ENCODE measurements at places on chromosomes 11 and 22.

DNA sequence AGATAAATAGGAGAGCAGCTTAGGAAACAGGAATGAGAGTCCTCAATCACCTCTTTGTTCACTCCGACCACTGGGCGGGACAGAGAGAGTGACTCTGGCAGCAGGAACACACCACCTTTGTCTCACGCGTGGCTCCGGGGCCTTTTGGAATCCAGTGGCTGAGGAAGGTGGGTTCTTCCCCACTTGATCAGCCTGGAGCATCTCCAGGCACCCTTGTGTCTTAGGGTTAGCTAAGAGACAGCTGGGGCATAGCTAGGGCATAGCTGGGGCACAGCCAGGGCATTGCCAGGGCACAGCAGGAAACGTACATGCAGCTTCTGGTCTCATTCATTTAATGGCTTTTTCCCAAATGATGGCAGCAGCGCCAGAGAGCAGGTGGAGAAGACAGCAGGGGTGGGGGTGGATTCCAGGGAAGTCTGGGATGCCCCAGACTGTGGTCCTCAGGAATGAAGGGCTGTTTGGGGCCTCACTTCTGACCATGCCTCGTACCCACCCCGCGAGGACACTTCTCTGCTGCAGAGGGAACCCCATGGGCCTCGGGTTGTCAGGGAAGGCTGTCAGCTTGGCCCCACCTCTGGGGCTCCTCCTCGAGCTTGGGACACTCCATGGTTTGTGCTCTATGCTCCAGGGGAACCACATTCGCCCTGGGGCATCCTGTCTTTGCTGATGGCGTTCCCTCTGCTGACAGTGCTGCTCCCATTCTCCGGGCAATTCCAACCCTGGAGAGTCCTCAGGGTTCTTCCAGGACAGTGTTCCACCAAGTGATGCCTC, 30.4 kb upstream of the SHANK2 start:
- peak overlapping the region; percentile 81 for H3K27ac ChIP-seq
- no peaks in the 10 kb centered on the region for H3K27me3 ChIP-seq
- no peaks in the 10 kb centered on the region for H3K36me3 ChIP-seq
- no peak overlapping the region for H3K4me3 ChIP-seq

DNA sequence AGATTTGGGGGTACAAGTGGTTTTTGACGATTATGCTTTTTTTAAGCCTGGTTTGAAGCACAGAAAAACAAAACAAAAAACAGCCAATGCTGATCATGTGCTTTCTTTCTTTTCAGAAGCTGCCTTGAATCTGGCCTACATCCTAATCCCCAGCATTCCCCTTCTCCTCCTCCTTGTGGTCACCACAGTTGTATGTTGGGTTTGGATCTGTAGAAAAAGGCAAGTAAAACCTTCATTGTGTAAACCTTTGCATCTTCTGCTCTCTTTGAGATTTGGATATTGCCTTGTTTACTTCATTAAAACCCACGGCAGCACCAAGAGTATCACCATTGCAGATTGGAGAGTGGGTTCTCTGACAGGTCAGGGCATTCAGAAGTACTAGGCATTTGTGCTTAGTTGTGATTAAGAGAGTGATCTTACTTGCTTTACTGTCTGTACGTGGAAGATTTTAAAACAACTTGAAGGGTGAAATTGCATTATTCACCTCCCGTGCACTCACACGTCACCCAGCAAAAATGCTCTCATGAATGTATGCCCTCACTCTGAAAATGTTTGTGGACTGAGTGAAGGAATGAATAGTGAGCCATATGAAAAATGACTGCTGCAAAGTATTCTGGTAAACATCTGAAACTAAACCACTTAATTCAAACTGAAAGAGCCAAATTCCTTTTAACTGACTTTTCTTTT, 17.0 kb downstream of the LAYN start:
- no peak overlapping the region for H3K4me3 ChIP-seq
- H3K36me3 ChIP-seq: no peaks in the 10 kb centered on the region
- peaks cover 3% of the 10 kb centered on the region for H3K4me1 ChIP-seq
- no peak overlapping the region for H3K27ac ChIP-seq
- no peaks in the 10 kb centered on the region for H3K27me3 ChIP-seq

- H3K27ac ChIP-seq: no peak overlapping the region
- no peaks in the 10 kb centered on the region for H3K36me3 ChIP-seq
- H3K4me1 ChIP-seq: no peaks in the 10 kb centered on the region
- no peaks in the 10 kb centered on the region for H3K27me3 ChIP-seq
- H3K4me3 ChIP-seq: no peak overlapping the region
Measured at GRCh38 chr11:94652735-94653284, 85.6 kb downstream of the PIWIL4 start.

DNA sequence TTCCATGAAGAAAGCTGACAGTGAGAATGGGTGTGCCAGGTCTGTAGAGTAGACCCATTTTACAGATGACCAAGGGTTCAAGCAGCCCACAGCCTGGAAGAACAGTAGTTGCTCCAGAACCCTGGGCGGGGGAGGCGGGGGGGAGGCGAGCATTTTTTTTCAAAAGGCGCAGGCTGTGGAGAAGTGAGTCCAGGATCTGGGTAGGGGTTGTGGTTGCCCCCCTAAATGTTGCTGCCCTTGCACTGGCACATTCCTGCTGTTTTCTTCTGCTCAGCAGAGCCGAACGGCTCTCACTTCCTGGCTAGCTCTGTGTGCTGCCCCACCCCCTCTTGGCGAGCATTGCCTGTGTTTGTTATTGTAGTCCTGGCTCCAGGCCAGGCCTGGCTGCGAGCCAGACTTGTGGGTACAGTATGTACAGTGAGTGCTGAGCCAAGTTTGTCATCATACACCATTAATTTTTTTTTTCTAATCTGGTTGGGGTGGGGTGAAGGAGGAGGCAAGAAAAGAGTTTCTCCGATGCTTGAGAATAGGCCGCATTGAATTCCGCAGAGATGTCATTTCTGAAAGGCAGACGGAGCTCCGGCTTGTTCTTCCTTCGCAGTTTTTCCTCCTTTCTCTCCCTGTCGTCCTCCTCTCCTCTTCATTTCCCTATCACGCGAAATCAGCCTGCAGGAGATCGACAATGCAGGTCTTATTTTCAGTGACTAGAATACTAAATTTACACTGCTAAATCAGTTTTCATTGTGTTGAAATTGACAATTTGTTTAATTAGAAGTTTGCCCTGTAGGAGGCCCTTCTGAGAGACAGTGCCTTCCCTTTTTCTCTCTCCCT, 100.5 kb downstream of the ZBTB16 start:
- no peak overlapping the region for H3K4me3 ChIP-seq
- H3K27ac ChIP-seq: peak overlapping the region; percentile 87
- H3K4me1 ChIP-seq: peaks cover 69% of the 10 kb centered on the region
- H3K27me3 ChIP-seq: no peaks in the 10 kb centered on the region
- DNase-seq: peak; percentile 100

DNA sequence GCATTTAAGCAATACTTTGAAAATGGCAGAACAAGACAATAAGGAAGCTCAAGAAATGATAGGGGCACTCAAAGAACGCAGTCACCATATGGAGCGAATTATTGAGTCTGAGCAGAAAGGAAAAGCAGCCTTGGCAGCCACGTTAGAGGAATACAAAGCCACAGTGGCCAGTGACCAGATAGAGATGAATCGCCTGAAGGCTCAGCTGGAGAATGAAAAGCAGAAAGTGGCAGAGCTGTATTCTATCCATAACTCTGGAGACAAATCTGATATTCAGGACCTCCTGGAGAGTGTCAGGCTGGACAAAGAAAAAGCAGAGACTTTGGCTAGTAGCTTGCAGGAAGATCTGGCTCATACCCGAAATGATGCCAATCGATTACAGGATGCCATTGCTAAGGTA, 51.9 kb downstream of the SPECC1L start:
- H3K27ac ChIP-seq: no peak overlapping the region
- no peaks in the 10 kb centered on the region for H3K36me3 ChIP-seq
- DNase-seq: no peak
- H3K4me3 ChIP-seq: no peak overlapping the region

DNA sequence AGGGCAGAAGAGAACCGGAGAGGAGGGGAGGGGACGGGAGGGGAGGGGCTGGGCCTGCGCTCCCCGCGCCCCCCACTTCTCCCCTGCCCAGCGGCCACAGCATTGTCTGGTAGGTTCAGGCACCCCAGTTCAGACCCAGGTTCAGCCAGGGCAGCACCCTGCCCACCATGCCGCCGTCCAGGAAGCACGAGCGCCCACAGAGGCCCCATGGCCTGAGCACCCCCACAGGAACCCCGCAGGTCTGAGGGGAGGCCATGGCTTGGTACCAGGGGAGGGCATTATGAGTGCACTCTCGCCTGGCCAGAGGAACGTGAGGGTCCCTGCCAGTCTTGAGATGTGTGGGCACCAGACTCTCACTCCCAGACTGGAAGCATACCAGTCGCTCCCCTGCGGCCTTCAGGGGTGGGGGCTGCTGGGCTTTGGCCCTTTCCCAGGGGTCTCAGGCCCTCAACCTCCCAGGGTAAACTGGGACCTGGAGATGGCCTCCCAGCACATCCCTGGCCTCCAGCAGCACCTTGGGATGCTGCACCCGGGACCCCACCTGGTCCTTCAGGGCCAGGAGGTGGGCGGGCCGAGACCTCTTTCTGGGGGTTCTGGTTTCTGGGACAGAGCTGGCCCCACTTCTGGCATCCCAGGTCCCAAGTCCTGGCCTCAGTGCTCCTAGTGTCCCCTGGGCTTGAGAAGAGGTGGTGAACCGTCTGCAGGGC, 597 bp upstream of the PLXNB2 start:
- H3K4me1 ChIP-seq: peaks cover 10% of the 10 kb centered on the region
- no peaks in the 10 kb centered on the region for H3K36me3 ChIP-seq
- peak overlapping the region; percentile 64 for H3K27ac ChIP-seq
- DNase-seq: peak; percentile 49
- H3K4me3 ChIP-seq: no peak overlapping the region

DNA sequence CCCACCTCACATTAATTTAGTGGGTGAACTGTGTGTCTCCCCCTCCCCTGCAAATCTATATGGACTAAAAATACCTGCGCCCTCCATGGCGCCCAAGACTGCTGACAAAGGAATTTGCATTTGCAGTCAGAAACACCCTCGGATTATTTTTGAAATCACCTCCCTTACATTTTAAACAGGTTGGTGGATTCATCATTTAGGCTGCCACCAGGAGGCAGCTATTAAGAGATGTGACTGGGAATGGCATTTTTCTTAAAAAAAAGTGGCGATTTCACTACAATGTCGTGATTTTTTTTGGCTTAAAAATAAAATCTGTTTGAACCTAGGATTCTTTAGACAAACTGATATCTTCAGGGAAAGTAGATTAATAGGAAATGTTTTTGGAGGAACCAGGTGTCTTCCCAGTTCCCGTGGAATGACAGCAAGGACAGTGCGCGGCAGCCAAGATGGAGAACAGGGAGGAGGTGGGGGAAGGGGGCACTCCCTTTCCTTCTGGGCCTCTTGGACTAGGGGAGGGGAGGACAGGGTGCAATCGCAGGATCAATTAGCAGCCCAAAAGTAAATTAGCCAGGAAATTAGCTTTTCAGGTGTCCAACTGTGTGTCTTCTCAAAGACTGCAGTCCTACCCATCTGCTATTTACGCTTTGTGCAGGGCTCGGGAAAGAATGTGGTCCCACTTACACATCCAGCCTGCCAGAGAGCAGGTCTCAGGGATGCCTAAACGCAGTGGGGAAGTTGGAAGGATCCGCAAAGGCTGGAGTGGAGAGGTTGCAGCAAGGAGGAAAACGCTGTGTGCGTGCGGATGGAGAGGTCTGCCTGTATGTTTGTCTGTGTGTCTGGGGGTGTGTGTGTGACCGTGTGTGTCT, 496.4 kb downstream of the NTM start:
- no peak overlapping the region for H3K27ac ChIP-seq
- H3K4me3 ChIP-seq: no peak overlapping the region
- no peaks in the 10 kb centered on the region for H3K27me3 ChIP-seq
- DNase-seq: no peak
- H3K36me3 ChIP-seq: no peaks in the 10 kb centered on the region

GRCh38 chr11:125337836-125338834, 157.9 kb downstream of the FEZ1 start:
- no peak for DNase-seq
- H3K27ac ChIP-seq: no peak overlapping the region
- no peaks in the 10 kb centered on the region for H3K4me1 ChIP-seq
- no peaks in the 10 kb centered on the region for H3K36me3 ChIP-seq

GRCh38 chr11:72778535-72779494, 15.0 kb downstream of the STARD10 start:
- H3K4me3 ChIP-seq: peak overlapping the region; percentile 53
- peak overlapping the region; percentile 93 for H3K27ac ChIP-seq
- DNase-seq: peak; percentile 76
- no peaks in the 10 kb centered on the region for H3K27me3 ChIP-seq

DNA sequence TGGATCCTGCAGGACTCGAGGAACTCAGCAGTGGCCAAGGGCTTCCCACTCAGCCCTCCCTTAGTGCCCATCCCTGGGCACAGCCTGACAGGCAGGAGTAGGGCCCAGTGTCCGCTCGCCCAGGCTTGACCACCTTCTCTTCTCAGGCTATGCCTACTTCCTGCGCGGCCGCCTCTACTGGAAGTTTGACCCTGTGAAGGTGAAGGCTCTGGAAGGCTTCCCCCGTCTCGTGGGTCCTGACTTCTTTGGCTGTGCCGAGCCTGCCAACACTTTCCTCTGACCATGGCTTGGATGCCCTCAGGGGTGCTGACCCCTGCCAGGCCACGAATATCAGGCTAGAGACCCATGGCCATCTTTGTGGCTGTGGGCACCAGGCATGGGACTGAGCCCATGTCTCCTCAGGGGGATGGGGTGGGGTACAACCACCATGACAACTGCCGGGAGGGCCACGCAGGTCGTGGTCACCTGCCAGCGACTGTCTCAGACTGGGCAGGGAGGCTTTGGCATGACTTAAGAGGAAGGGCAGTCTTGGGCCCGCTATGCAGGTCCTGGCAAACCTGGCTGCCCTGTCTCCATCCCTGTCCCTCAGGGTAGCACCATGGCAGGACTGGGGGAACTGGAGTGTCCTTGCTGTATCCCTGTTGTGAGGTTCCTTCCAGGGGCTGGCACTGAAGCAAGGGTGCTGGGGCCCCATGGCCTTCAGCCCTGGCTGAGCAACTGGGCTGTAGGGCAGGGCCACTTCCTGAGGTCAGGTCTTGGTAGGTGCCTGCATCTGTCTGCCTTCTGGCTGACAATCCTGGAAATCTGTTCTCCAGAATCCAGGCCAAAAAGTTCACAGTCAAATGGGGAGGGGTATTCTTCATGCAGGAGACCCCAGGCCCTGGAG, 3.3 kb upstream of the SMARCB1 start:
- H3K36me3 ChIP-seq: no peaks in the 10 kb centered on the region
- H3K4me3 ChIP-seq: no peak overlapping the region
- H3K27me3 ChIP-seq: no peaks in the 10 kb centered on the region
- DNase-seq: no peak
- H3K4me1 ChIP-seq: peaks cover 8% of the 10 kb centered on the region

GRCh38 chr11:2270322-2271076, at the start of gene ASCL2:
Gene ASCL2, minus strand, starts transcription at chr11:2270588. Its CDS starts 256 bp downstream, at chr11:2270332.
- H3K36me3 ChIP-seq: no peaks in the 10 kb centered on the region
- no peaks in the 10 kb centered on the region for H3K4me1 ChIP-seq
- DNase-seq: no peak
- peak within 1 kb of the TSS; percentile 19 for H3K4me3 ChIP-seq

- no peak overlapping the region for H3K27ac ChIP-seq
- DNase-seq: no peak
- no peak overlapping the region for H3K4me3 ChIP-seq
Measured at GRCh38 chr22:22682807-22683667, 38.6 kb downstream of the GGTLC2 start.
